Heart right ventricle (tissue), 16 donors: ENCODE measurements at places on chromosomes 3 and 15. TPM values are rescaled to one million over a fixed set of nuclear protein-coding genes. Genes with fewer than 3 reads are reported as not detected.

DNA sequence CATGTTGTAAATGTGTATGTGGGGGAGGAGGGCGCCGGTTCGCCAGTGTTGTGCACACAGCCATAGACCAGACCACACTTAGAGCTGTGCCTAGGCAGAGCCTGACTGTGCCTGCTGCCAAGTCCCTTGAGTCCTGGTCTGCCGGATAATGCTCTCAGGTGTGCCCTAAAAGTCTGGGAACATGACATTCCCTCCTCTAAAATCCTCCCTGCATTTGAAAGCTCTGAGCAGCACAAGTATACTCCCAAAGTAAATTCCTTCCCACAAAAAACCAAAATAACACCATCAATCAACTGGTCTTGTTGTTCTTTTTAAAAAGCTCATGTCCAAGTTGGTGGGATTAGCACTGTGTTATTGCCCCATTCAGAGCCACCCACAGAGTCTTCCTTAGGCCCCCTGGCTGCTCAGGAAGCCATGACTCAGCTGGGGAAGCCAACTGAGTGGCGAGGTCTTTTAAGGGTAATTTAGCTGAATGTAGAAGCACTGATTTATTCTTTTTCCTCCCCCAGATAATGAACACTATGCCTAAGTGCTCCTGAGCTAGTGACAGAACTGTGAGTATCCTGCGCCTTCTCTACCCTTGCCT lies 147.8 kb upstream of the MCTP2 start:
- no peak overlapping the region for H3K27ac ChIP-seq
- H3K27me3 ChIP-seq, result peaks cover 12% of the 10 kb centered on the region
- no peak overlapping the region for H3K4me3 ChIP-seq
- DNase-seq, result no peak
- no peaks in the 10 kb centered on the region for H3K4me1 ChIP-seq

DNA sequence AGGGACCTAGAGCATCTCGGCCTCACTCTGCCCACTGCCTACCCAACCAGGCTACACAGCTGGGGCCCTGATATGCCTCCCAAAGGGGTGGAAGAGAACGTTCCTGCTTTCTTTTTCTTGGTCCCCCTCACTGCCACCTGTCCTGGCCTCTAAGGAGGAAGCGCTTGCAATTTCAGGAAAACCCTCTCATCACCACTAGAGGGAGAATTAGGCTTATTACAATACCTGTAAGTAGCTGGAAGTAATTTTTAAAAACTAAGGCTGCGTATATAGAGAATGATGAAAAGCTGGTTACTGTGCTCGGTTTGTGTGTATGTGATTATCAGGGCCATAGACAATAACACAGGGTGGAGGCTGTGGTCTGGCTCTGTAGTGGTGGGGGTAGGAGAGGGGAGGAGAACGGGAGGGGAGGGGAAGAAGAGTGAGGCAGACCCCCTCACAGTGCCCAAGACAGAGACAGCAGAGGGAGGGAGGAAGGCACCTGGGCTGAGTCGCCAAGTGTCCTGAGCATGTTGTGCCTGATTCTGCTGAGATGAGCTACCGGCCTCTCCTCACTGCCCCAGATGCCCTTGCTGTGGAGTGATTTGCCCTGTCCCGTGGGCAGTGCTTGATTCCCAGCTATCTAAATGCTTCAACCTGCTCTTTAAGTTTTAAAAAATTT lies 3.3 kb downstream of the GABRG3 start:
- no peaks in the 10 kb centered on the region for H3K36me3 ChIP-seq
- no peak for DNase-seq
- no peak overlapping the region for H3K4me3 ChIP-seq
- no peaks in the 10 kb centered on the region for H3K4me1 ChIP-seq

- no peaks in the 10 kb centered on the region for H3K27me3 ChIP-seq
- no peak overlapping the region for H3K27ac ChIP-seq
- H3K36me3 ChIP-seq, result no peaks in the 10 kb centered on the region
Measured at GRCh38 chr3:52128118-52128683, 26.0 kb downstream of the POC1A start.

DNA sequence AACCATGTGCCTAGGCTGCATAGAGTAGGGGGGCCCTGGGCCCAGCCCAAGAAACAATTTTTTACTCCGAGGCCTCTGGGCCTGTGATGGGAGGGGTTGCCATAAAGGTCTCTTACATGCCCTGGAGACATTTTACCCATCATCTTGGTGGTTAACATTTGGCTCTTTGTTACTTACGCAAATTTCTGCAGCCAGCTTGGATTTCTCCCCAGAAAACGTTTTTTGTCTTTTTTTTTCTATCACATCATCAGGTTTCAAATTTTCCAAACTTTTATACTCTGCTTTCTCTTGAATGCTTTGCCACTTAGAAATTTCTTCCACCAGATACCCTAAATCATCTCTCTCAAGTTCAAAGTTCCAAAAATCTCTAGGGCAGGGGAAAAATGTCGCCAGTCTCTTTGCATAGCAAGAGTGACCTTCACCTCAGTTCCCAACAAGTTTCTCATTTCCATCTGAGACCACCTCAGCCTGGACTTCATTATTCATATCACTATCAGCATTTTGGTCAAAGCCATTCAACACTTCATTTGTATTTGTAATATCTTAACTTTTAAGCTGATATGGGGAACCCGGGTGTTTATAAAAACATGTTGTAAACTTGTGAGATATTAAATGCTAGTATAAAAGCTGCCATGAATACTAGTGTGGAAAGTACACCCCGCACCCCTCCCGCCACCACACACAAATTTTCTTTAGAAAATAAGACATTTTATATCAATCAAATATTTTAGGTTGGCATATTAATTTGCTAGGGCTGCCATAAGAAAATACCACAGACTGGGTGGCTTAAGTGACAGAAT lies 56.0 kb upstream of the PLSCR4 start:
- no peak overlapping the region for H3K4me3 ChIP-seq
- H3K36me3 ChIP-seq, result no peaks in the 10 kb centered on the region
- no peaks in the 10 kb centered on the region for H3K27me3 ChIP-seq
- H3K27ac ChIP-seq, result no peak overlapping the region

DNA sequence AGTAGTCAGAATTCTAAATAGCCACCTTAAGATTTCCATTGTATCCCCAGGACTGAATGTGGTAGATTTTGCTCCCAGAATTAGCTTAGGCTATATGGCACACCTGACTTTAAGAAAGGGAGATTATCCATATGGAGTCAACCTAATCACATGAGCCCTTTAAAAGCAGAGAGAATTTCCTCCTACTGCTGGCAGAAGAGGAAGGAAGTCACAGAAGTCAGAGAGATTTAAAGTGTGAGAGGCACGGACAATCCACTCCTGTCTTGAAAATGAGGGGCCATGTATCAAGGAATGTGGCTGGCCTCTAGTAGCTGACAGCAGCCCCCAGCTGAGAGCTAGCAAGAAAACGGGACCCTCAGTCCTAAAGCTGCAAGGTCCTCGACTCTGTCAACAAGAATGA lies 26.8 kb downstream of the LRRC31 start:
- no peaks in the 10 kb centered on the region for H3K27me3 ChIP-seq
- H3K4me3 ChIP-seq, result no peak overlapping the region
- H3K27ac ChIP-seq, result no peak overlapping the region
- DNase-seq, result no peak
- no peaks in the 10 kb centered on the region for H3K36me3 ChIP-seq
- H3K4me1 ChIP-seq, result no peaks in the 10 kb centered on the region

The LDHAL6B gene
- total RNA-seq, result not detected

- no peaks in the 10 kb centered on the region for H3K27me3 ChIP-seq
- DNase-seq, result no peak
- no peak overlapping the region for H3K4me3 ChIP-seq
- H3K36me3 ChIP-seq, result no peaks in the 10 kb centered on the region
- no peaks in the 10 kb centered on the region for H3K4me1 ChIP-seq
Measured at GRCh38 chr3:108346301-108347227, 50.2 kb downstream of the HHLA2 start.

DNA sequence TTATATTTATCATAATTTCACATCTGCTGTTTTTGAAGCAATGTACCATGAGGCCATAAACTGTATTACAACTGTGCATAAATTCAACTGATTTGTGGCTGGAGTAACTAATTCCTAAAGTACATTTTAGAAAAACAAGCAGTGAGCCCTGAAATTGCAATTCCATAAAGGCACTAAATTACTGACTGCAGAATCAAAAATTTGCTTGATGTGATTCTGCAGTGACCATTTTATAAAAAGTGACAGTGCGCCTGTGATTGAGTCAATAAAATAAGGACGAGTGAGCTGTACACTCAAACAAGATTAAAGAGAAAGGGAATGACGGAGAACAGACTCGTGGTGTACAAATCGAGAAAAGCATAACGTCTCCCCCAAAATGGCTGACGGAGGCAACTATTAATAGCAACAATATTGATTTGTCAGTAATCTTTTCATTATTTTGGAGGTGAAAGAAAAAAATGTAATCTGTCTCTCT lies 121.4 kb upstream of the MEIS2 start:
- no peak overlapping the region for H3K27ac ChIP-seq
- DNase-seq, result no peak
- no peaks in the 10 kb centered on the region for H3K27me3 ChIP-seq
- H3K36me3 ChIP-seq, result no peaks in the 10 kb centered on the region
- H3K4me3 ChIP-seq, result no peak overlapping the region

The GOLGA6B gene
- total RNA-seq, result not detected

DNA sequence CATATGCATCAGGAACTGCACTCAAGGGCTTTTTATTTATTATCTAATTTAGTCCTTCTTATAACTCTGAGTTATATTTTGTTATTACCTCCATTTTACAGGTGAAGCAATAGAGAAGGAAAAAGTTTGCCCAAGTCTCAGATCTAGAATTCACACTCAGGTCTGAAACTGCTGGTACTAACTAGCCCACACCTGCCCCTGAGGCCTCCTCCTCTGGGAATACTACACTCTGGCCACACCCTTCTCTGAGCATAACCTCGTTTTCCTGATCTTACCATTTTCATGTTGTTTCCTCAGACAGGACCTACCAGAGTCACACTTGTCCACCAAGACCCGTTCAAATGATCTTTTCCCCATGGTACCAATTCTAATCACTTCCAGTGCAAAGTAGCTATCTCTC lies 94.1 kb upstream of the CHRM5 start:
- no peak for DNase-seq
- no peaks in the 10 kb centered on the region for H3K4me1 ChIP-seq
- no peaks in the 10 kb centered on the region for H3K27me3 ChIP-seq
- no peak overlapping the region for H3K4me3 ChIP-seq
- no peak overlapping the region for H3K27ac ChIP-seq
